ENCODE measurements at places on chromosomes 12 and 14.
A peak's percentile ranks its signal among the peaks of the same experiment; 100 is the strongest.

DNA sequence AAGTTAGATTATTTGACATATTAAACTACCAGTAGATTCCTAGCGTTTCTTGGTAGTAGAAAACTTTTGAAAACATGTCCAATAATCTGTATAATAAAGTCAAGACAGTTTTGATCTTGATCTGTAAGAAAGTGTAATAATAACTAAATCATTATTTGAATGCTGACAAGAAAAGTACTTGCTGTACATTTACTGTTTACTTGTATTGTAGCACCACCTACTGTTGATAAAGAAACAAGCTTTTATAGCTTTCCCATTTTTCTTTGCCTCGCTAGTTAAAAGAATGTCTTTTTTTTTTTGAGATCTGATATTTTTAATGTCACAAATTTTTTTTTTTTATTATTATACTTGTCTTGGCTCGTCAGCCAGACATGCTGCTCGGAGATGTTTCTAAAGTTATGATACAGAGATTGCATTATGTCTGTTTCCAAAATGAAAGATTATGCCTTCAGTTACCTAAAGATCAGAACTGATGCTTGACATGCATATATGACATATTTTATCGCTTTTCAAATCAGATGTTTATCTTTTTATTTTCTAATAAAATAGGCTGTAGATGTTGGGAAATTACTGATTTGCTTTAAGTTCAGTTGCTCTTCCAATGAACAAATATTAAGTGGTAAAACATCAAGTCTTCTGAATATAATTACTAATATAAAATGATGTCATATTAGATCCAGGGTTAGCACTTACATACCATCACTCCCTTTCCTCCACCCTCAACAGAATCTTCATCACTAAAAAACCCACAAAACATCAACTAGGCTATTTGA, 140.5 kb downstream of the AKAP6 start:
- DNase-seq: peak; percentile 33

- no peak for DNase-seq
These were observed 806.3 kb downstream of the DIO2 start for GRCh38 chr14:79404874-79405511.

GRCh38 chr12:83220774-83221173, 534.1 kb downstream of the TMTC2 start:
- no peak for DNase-seq

GRCh38 chr14:102523569-102524450, 14.2 kb upstream of the ANKRD9 start:
- no peak for DNase-seq

DNA sequence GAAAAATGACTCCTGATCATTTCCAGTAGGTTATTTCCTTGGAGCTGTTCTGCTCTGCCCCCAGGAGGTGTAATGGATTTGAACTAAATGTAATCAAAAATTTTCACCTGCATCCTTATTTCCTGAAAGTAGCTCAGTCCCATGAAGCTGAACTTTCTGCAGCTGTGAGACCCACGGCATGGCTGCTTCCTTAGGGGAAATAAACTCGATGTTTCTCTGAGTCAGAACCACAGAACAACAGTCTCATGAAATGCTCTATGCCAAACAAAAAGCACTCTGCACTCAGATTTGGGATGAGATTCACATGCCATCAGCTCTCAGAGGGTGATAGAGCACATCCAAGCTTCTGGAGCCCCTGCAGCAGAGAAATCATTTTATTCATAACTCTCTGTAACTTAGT, 224.1 kb upstream of the PLEKHG7 start:
- DNase-seq: no peak

GRCh38 chr12:103207936-103208335, 250.5 kb downstream of the ASCL1 start:
- no peak for DNase-seq

- DNase-seq: no peak
These were observed 31.5 kb upstream of the EMP1 start for GRCh38 chr12:13164921-13165616.

- DNase-seq: no peak
These were observed 34.9 kb downstream of the GPHB5 start for GRCh38 chr14:63283884-63284248.

- no peak for DNase-seq
These were observed at the start of gene RNASE7 for GRCh38 chr14:21041676-21042433. RNASE7 (plus strand) TSS chr14:21042362; CDS start chr14:21042993, 631 bp downstream.

- peak; percentile 47 for DNase-seq
These were observed at the start of gene ANKS1B for GRCh38 chr12:99984271-99985128. ANKS1B (minus strand) TSS chr12:99984936; CDS start chr12:99984237, 699 bp downstream.

GRCh38 chr14:92568621-92569479, 55.3 kb downstream of the RIN3 start:
- DNase-seq: no peak

- peak; percentile 50 for DNase-seq
These were observed 79.3 kb upstream of the TSPAN11 start for GRCh38 chr12:30847259-30847658.

DNA sequence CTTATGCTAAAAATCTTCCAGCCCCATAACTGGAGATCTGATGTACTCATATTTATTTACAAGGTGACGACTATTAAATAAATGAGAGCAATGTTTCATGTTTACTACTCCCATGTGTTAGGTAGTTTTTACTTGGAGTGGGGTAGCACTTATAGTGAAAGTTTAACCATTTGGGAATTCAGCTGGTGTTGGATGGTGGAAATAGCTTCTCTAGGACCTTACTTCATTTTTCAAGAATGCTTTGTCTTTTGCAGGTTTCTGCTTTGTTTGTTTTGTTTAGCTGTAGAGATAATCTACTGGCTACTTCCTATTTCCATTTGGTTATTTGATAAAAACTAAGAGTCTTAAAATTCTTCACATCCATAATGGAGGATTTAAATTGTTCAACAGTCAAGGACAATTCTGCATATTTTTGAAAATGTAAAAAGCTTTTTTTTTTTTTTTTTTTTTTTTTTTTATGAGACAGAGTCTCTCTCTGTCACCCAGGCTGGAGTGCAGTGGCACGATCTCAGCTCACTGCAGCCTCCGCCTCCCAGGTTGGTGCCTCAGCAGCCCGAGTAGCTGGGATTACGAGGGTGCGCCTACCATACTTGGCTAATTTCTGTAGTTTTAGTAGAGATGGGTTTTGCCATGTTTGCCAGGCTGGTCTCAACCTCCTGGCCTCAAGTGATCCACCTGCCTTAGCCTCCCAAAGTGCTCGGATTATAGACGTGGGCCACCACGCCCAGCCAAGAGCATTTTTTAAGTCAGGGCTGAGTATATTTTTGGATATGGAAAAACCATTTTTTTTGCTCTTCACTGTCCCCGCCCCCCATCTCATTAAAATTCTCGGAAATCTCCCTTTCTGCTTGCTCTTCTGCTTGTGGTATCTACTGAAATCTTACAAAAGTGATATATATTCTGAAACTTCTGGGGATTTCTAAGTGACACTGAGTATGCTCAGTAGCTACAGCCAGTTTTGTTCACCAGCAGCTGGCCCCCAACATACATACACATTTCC, 1.4 kb upstream of the ABCD2 start:
- DNase-seq: no peak

DNA sequence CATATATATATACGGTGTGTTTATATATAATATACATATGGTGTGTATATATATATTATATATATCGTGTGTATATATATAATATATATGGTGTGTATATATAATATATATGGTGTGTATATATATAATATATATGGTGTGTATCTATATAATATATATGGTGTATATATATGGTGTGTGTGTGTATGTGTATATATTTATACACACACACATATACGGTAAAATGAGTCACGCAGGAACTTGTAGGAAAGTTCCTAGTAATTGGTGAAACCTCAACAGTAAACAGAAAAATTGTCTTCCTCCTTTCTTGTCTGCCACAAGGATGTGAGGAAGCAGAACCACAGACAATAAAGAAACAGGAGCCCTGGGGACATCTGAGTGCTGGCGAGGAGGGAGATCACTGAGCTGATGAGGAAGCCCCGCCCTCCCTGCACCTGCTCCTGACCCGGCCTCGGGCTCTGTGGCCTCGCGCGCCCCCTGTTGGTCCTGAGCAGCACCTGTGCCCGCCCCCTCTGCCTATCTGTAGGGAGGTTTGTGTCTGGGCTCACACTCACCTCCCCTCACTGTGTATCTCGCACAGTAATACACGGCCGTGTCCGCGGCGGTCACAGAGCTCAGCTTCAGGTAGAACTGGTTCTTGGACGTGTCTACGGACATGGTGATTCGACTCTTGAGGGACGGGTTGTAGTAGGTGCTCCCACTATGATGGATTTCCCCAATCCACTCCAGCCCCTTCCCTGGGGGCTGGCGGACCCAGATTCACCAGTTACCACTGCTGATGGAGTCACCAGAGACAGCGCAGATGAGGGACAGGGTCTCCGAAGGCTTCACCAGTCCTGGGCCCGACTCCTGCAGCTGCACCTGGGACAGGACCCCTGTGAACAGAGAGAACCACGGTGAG, 1079.4 kb downstream of the TMEM121 start:
- no peak for DNase-seq

DNA sequence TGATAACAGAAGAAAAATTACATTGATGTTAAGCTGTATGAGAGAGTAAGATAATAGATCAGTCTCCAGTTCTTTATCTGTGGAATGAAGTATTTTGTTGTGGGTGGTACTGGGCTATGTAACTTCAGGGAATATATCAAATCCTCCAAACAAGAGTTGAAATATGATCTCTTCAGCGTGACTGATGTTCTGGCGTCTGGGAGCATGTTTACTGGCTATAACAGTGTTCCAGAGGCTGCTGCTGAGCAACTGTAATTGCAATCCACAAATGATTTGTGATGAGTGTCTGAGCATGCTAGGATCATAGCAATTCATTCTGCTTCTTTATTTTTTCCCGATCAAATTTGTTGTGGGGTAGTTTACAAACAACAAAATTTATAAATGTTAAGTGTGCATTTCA, 18.6 kb upstream of the CCDC198 start:
- DNase-seq: no peak

DNA sequence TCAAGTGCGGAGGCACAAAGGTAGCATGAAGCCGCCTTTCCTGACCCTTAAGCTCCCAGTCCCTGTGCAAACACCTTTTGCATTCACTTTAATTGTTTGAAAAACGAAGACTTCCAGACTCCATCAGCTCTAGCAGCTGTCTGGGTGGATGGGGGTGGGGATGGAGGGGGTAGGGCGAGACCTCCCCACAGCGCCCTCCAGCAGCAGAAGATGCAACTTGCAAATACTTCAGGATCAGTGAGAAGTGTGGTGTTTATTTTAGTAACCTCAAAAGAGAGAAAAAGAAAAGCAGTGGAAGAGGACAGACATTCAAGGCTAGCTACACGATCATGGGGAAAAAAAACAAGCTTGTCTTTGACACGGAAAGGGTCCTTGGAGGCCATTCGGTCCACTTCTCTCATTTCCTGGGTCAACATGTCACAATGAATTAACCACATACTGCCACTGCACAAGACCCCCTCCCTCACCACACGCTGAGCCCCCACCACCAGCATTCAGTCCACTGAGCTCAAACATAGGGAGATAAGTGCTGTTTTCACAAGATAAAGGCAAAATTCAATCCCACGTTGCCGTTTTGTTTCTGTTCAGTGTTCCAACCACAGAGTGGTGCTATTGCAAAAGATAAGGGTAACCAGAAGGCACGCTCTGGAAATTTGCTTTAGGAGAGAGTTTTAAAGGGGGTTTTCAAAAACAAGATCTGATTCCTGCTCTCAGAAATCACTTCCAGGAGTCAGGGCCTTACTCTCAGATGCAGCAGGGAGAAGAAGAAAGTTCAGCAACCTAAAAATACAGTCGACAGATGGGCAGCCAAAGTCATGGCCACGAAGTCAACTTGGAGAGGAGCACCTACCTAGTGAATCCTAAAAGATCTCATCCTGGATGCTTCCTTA, 3.3 kb upstream of the NTF3 start:
- peak; percentile 28 for DNase-seq

GRCh38 chr12:19572920-19573558, 133.7 kb downstream of the AEBP2 start:
- DNase-seq: no peak

DNA sequence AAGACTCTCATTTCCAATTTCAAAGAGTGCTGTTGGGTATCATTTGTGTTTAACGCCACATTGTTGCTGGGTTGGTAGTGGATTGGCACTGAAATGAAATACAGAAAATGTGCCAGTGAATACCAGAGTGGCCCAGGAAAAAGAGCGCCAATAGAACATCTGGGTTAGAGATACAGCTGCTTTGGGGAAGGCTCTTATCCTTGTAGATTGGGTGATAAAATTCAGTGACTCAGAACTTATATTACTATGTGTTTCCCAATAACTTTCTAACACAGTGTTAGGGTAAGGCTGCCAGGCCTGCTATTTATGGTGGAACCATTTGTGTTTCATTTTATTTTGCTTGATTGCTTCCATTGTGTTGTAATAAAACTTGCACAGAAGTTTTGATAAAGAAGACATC, 168.2 kb upstream of the SSTR1 start:
- DNase-seq: no peak

- DNase-seq: no peak
These were observed 27.8 kb downstream of the SCARB1 start for GRCh38 chr12:124835656-124836410.

DNA sequence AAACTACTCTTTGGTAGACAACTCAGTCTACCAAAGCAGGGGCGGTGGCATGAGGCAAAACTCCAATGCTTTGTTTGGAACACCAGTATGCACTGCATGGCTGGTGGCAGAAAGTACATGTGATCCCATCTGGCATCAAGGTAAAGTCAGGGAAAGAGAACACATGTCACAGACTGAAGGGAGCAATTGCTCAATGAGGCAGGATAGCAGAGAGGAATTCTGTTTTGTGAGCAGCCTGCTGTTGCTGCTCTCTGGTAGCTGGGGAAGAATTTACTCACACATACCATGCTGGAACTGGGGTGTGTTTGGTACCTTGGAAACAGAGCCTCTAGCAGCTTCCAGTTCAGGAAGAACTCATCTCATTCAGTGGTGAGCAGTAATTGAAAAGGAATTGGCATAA, 84.8 kb downstream of the HELB start:
- no peak for DNase-seq
